ENCODE measurements at places on chromosomes 5 and 9.

DNA sequence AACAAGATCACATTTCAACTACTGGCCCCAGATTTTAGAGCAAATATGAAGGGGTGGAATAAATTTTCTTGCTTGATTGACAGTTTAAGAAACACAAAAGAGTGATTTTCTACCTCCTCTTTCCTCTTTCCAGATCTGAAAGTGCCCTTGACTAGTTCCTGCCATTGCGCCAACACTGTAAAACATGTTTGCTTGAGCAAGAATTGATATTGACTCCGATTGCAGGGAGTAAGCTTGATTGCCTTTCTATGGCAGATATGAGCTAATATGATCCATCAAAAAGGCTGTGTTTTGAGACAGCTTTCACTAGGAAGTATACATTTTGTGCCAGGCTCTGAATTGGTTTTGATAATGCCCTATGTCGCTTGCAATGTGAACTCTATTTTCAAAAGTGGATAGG, 508.8 kb downstream of the SEMA5A start:
- DNase-seq = no peak

- no peak for DNase-seq
Measured at GRCh38 chr5:37860206-37860605, 20.4 kb upstream of the GDNF start.

DNA sequence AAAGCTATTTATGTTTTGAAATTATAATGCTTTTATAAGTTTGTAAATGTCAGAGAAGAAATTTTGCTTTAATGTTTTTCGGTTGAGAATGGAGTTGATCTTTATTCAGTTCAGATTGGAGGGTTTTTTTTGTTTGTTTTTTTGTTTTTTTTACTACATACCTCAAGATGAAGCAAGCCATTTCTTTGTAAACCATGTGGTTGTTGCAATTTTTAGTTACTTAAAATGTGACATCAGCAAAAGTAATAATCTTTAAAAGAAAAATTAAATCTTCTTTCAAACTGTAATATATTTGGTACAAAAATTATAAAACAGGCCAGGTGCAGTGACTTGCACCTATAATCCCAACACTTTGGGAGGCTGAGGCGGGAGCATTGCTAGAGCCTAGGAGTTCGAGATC, 102.6 kb downstream of the CDC42SE2 start:
- no peak for DNase-seq

DNA sequence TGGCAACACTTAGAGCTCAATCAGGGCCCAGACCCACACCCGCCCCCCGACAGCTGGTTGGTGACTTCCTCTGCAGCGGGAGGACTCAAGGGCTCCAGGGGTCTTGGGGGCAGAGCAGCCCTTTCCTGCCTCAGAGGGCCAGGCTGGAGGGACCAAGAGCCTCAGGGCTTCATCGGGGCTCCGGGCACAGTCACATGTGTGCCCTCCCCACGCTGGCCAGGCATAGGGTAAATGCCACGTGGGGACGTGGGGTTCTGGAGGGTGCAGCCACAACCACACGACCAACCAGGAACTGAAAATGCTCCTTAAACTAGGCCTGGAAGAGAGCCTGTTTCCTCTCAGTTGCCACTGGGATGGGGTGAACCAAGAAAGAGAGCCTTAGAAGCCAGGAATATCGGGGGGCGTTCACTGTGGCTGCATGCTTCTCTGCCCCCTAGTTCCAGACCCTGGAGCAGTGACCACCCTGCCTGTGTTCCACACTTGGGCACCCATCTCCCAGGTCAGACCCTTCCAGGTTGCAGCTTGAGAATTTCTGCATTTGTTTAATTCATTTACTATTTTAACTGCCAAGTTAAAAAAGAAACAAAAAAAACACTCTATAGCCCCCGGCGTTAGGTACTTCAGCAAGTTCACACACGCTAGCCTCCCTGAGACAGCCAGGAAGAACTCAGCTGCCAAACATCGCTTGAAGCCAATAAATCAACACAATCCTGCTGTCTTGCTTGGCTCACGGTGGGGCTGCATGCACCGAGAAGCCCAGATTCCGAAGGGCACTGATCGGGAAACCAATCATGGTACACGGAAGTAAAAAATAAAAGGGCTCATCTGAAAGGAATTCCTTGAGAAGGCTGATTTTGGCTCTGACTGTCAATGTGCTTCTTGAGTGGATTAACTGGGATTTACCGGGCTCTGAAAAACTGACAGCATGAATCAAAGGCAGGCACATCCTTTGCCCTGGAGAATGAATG, 56.1 kb upstream of the PHYKPL start:
- no peak for DNase-seq

- no peak for DNase-seq
Measured at GRCh38 chr9:93194221-93194625, 10.3 kb downstream of the WNK2 start.

DNA sequence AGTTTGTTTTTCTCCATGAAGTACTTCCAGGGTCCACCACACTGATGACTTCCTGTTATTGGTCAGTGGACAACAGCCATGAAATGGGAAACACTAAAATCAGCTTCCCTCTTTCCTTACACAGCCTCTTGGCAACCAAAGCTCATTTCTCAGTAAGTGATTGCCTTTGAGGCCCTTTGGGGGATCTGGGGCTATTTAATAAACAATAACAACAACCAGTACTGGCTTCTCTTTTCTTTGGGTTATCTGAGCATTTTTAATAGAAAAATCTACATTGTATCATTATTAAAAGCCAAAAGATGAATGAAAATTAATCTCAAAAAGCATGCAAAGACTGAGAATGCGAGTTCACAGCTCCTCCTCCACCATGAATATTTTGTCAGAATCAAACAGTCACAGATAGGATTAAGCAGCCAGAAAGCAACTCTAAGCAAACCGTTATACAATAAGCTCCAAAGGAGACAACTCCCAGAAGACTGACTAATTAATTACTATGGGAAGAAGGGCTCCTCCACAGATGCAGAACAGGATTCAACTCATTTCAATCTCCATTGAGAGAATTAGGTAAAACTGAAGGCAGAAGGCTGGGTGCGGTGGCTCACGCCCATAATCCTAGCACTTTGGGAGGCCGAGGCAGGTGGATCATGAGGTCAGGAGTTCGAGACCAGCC, 68.3 kb downstream of the SERINC5 start:
- no peak for DNase-seq

DNA sequence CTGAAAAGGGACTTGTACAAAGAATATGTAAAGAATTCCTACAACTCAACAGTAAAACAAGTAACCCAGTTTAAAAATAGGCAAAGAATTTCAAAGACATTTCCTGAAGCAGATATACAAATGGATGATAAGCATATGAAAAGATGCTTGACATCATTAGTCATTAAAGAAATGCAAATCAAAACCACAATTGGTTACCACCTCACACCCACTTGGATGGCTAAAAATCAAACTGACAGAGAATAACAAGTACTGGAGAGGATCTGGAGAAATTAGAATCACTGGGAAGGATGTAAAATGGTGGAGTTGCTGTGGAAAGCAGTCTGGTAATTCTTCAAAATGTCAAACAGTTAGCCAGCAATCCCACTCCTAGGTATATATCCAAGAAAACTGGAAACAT, 12.5 kb upstream of the FOXE1 start:
- no peak for DNase-seq

All from AML-193 (cell line).